ENCODE measurements at places on chromosomes 5 and 9.

DNA sequence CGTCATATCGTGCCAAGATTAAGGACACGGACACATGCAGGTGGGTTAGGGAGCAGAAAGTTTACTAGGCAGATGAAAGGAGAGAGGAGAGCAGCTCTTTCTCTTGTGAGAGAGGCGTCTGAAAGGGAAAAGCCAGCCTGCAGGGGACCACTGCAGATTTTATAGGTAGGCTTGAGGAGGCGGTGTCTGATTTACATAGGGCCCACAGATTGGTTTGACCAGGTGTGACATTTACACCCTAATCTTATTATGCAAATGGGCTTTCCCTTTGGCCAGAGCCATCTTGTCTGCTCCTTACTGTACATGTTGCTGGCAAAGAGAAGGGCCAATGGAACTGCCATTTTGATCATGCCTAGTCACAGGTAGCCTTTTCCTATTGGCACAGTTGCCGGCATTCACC lies 137.2 kb upstream of the TAF11L2 start:
- DNase-seq, result no peak

- no peak for DNase-seq
Measured at GRCh38 chr9:114856215-114856941, 50.5 kb upstream of the TNFSF15 start.

DNA sequence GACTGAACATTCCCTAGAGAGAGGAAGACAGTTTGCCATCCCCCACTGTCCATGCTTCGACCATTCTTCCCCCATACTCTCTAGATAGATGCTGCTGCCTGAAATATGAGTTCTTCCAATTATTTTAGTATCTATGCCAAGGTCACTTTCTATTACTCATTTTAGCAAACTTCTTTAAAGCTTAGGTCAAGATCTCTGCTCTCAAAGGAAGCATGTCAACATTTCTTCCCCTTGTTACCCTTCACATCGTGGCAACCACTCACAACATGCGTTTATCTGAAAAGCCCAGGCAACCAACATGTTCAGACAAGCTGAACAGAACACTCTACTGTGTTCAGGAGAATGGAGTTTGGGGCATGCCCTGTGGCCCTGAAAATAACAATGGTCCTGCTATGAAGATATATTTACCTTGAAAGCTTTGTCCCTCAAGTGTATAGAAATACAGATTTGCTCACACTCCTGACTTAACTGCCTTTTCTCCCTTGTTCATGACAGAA lies 138.4 kb upstream of the KIF2A start:
- no peak for DNase-seq

GRCh38 chr5:40689438-40689837 lies 9.7 kb downstream of the PTGER4 start:
- DNase-seq, result no peak

DNA sequence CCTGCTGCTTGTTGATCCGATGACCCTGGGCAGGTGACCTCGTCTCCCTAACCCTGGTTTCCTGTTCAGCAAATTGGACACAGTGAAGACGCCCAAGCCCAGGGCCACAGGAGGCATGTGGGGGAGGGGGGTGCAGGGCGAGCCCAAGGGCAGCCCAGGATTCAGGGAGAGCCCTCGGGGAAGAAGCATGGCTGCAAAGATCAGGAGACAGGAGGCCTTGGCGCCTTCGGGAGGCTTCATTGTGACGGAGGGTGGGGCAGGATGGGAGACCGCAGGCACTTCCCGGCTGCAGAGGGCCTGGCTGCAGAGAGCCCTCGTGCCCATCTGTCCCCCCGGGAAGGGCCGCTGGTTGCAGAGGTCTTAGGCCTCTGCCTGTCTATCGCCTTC lies 6.2 kb downstream of the ASS1 start:
- DNase-seq, result no peak

DNA sequence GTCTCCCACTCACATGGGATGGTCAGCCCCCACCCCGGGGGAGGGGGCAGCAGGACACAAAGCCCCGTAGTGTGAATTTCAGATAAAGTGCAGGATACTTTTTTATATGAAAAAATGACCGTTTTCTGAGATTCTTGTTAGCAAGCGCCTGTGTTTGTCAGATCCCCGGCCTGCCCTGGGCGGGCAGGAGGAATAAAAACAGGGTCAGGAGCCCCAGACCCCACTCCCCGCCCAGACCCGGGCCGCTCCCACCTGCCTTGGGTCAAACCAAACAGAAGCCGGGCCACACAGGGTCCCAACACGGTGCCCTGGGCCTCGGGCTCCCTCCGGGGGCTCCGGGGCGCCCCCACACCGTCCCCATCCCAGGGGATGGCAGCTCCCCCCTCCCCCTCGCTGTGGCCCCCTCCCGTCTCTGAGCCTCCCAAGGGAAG lies 13.5 kb upstream of the NRARP start:
- DNase-seq, result no peak

DNA sequence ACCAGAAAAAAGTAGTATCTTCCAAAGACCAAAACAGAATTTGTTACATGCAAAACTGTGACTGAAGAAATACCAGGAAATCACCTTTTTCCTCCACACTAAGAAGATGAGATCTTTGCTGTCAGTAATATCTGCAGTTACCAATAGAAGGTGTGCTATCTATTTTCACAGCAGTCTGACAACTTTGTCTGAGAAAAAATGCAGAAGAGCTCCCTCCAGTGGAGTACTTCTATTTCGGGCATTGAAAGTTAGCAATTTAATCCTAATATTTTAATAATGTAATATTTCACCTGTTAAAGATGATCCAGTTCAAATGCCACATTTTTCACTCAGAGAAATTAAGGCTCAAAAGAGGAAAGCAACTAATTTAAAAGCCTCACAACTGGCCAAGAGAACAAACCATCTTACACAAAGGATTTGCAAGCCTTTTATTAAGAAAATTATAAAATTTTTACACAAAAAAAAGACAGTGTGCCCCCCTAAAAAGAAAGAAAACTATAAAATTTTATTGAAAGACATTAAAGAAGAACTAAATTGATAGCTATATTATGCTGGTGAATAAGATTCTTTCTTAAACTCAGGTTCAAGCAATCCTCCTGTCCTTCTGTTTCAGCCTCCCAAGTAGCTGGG lies 50.6 kb downstream of the DEPDC1B start:
- peak; percentile 32 for DNase-seq

DNA sequence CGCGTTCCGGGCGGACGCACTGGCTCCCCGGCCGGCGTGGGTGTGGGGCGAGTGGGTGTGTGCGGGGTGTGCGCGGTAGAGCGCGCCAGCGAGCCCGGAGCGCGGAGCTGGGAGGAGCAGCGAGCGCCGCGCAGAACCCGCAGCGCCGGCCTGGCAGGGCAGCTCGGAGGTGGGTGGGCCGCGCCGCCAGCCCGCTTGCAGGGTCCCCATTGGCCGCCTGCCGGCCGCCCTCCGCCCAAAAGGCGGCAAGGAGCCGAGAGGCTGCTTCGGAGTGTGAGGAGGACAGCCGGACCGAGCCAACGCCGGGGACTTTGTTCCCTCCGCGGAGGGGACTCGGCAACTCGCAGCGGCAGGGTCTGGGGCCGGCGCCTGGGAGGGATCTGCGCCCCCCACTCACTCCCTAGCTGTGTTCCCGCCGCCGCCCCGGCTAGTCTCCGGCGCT lies at the start of gene DAPK1:
Gene DAPK1 (plus strand): TSS at position 264 of the 442 bp plus-strand sequence. CDS start 1,211 bp downstream, outside the sequence.
- DNase-seq, result no peak

GRCh38 chr9:18429070-18429469 lies 44.9 kb upstream of the ADAMTSL1 start:
- no peak for DNase-seq

Data from NCI-H1694 (cell line).